Dermis blood vessel endothelial cell (primary cell): ENCODE measurements at places on chromosomes 12 and 14.

DNA sequence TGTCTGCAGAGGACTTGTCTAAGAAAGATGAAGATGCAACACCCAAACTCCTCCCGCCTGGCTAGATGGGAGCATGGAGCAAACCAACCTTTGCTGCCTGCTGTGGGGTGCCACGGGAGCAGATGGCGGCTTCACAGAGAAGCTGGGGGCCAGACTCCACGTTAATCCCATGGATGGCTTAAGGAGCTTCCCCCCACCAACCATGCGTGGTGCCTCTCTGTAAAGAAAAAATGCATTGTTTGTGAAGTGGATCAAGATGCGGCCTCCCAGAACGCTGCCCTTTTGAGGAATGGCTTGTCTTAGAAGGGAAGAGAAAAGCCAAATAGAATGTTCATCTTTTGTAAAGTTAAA, 15.6 kb downstream of the MVK start:
- no peak for DNase-seq

DNA sequence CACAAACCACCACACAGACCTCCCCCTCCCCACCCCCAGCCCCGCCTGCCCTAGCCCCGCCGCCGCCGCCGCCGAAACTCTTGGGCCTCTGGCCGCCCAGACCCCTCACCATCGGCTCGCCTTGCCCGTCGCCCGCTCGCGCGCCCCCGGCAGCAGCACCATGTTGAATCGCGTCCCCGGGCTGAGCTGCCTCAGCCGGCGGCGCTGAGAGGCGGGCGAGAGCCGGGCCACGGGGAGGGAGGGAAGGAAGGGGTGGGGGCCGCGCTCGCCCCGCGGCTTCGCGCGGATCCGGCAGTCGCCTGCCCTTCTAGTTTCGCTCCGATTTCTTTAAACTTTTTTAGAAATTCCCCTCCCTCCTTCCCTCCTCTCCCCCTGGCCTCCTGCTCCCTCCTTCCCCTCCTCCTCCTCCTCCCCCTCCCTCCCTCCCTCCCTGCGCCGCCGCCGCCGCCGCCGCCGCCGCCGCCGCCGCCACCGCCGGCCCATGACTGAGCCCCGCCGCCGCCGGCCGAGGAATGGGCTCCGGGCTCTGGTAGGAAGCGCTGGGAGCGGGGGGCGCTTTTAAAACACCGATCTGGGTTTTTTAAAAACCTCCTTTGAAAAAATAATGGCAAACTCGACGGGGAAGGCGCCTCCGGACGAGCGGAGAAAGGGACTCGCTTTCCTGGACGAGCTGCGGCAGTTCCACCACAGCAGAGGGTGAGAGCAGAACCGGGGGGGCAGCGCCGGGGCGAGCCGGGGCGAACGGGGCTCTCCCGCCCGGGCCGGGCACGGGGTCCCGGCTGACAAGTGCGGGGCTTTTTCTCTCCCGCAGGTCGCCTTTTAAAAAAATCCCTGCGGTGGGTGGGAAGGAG, at the start of gene ARID2:
Gene ARID2 (plus strand): TSS at position 474 of the 851 bp plus-strand sequence. CDS start 131 bp downstream, at position 605.
- DNase-seq, result peak; percentile 69

DNA sequence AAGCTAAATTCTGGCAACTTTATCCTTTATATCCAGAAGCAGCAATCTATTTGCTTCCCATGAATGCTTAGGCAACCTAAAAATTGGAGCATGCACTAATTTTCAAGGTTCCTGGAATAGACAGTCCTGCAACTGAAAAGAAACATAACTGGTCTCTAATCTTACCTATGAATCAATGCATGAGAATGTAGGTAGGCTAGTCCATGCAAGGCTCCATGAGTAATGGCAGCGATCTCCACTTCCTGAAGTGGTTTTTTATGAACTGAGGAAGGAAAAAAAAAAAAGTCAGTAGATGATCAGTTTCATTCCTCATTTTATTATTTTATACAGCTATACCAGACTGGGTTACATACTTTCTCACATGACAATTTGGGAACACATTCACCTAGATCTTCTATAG, 102.0 kb downstream of the PEBP1 start:
- peak; percentile 18 for DNase-seq

GRCh38 chr12:13163868-13164635, 32.5 kb upstream of the EMP1 start:
- DNase-seq, result peak; percentile 49

DNA sequence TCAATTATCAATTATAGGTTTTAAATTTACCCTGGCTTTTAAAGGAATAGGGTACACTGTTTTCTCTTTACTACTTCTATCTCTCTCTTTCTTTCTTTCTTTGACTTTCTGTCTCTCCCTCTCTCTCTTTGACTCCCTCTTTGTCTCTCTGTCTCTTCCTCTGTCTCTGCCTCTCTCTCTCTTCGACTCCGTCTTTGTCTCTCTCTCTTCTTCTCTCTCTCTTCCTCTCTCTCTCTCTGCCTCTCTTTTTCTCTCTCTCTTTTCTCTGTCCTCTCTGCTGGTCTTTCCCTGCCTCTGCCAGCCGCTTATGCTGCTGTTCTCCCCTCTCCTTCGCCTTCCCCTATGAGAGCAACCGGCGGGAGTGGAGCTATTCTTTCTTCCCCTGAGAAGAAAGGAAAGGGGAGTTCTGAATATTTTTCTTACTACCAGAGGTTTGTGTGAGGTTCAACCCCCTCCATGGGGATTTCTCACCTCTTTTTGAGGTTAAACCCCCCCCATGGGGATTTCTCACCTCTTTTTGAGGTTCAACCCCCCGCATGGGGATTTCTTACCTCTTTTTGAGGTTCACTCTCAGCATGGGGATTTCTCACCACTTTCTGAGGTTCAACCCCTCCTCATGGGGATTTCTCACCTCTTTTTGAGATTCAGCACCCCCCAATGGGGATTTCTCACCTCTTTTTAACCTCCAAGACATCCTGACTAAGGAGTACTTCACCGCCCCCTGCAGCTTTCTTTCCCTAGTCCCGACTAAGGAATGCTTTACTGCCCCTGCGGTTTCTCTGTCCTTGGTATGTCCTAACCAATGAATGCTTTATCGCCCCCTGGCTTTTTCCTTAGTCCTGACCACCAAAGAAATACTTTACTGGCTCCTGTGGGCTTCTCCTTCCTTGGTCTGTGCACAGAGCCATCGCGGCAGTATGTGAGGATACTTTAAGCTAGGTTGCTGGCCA, 27.4 kb upstream of the DDHD1 start:
- peak; percentile 23 for DNase-seq

DNA sequence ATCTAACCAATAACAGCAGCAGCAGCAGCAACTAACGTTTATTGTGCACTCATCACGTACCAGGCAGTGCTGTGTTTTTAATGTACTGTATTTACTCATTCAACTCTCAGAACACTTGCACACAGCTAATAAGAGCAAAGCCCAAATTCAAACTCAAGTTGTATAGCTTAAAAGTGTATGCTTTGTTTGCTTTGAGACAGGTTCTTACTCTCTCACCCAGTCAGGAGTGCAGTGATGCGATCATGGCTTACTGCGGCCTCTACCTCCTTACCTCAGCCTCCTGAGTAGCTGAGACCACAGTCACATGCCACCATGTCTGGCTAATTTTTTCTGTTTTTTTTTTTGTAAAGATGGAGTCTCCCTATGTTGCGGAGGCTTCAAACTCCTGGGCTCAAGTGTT, 105.4 kb downstream of the PAPLN start:
- no peak for DNase-seq

GRCh38 chr14:23589606-23590005, 11.0 kb upstream of the JPH4 start:
- DNase-seq, result no peak

DNA sequence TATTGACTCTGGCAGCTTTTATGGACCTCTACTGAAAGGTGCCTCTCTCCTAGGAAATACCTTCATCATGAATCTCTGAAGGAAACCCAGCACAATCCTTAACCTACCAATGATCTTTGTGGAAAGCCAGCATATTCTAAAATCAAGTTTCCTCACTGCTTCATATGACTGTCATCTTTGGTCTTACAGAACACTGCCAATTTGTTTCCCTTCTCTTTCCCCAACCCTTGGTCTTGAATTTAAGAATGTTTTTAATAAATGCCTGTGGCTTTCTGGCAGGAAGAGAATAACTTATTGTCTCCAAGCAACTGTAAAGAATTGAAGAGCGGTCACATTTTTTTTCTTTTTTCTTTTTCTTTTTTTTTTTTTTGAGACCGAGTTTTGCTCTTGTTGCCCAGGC, 427.6 kb downstream of the IPO8 start:
- no peak for DNase-seq

- peak; percentile 58 for DNase-seq
Observed at GRCh38 chr12:104285740-104286515, 17.6 kb upstream of the EID3 start.

GRCh38 chr12:48812389-48812788, 5.9 kb upstream of the CACNB3 start:
- no peak for DNase-seq

DNA sequence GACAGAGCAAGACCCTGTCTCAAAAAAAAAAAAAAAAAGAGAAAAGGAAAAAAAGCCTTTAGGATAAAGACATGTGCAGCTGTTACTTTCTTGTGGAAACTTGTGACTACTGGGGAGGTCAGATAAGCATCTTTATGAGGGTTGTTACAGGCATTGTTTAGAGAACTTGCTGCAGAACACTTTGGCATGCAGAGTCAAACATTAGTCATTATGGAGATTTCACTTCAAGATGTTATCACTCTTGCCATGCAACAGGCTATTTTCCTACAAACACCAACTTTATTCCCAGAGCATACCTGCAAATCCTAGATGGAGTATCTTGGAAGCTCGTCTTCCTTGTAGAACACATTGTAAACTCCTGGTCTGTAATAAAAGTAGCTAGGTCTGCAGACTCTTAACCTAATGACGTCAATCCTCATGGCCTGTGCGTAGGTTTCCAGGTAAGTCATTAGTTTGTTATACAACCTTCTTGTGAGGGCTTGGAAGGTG, 36.3 kb upstream of the WDR89 start:
- peak; percentile 89 for DNase-seq

- no peak for DNase-seq
Observed at GRCh38 chr12:99611599-99611998, 36.0 kb upstream of the GARIN6 start.

GRCh38 chr12:84702001-84702400, 210.6 kb downstream of the SLC6A15 start:
- DNase-seq, result no peak

GRCh38 chr12:82361461-82361915, 3.2 kb downstream of the METTL25 start:
- DNase-seq, result no peak

- DNase-seq, result no peak
Observed at GRCh38 chr12:56028511-56029165, 7.8 kb downstream of the IKZF4 start.

- DNase-seq, result no peak
Observed at GRCh38 chr12:92516277-92516600, 186.6 kb upstream of the PLEKHG7 start.

- DNase-seq, result no peak
Observed at GRCh38 chr12:54206791-54207190, 18.0 kb upstream of the SMUG1 start.

- DNase-seq, result no peak
Observed at GRCh38 chr14:68477110-68477455, 315.8 kb downstream of the ZFP36L1 start.

DNA sequence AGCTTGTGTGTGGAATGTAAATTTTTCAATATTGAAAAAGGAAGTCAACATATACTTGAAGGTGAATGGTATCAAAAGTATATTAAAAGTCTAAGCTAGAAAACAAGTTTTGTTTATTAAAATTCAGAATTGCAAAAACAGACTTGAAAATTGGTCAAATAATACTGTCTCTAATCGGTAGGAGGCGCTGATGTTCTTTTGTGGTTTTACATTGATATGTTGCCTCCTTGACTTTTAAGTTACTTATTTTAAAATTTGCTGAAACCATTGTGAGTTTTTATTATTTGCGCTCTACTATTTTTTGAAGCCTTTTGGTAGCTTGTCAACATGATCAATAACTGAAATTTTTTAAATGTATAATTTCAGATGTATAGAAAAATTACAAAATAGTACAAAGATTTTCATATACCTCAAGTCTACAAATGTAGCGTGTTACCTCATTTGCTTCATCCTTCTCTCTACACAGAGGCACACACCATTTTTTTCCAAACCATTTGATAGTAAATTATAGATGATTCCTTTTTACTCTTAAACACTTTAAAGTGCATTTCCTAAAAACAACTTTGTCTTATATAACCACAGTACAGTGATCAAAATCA, 6.9 kb downstream of the RTRAF start:
- DNase-seq, result peak; percentile 81

DNA sequence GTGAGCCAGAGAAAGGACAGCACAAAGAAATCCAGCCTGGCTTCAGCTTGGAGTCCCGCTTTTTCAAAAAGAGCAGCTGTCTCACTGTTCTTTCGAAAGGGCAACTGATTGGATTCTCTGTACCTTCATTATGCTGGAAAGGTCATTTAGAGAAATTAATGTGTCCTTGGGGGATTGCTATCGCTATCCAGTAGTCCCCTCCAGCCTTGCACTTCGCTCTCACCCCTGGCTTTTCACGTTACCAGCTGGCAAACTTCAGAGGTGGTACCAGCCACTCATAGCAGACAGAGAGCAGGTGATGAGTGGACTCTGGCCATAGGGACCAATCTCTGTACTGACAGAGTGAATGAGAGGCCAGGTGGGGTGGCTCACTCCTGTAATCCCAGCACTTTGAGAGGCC, 11.8 kb upstream of the NUAK1 start:
- no peak for DNase-seq

DNA sequence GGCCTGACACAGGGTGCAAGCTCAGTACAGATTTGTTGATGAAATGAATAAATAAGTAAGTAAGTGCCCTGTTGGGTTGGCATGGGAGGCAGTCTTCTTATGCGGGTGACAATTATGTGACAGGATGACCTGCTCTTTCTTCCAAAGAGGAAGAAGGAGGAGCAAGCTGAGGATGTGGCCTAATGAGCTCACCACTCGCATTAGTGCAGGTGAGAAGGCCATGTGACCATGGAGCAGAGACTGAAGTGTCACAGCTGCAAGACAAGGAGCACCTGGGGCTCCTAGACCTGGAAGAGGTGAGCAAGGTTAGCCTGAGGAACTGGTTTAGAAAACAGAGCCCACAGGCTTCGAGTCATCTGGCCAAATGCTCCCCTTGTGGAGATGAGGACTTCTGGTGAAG, 34.9 kb downstream of the LRTM2 start:
- no peak for DNase-seq

DNA sequence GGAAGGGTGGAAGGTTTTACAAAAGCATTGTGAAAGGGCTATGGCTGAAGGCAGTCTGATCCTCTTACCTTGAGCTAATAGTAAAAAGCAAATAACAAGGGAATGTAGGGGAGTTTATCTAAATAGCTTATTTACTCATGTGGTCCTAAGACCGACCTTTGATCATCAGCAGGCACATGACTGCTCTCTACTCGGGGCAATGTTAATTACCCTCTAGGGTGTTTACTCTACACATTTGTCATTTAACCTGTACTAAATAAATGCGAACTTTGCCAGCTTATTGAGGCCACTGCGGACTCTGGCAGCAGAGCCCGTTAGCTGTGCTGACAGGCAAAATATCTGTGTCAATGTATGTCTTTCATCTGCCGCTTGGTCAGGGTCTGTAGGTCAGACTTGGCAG, 768.3 kb upstream of the ATXN7L3B start:
- DNase-seq, result no peak

- DNase-seq, result no peak
Observed at GRCh38 chr14:101225157-101226152, 321.9 kb upstream of the RTL1 start.
